ENCODE measurements at places on chromosomes 16 and 17.
A peak's percentile ranks its signal among the peaks of the same experiment; 100 is the strongest.

DNA sequence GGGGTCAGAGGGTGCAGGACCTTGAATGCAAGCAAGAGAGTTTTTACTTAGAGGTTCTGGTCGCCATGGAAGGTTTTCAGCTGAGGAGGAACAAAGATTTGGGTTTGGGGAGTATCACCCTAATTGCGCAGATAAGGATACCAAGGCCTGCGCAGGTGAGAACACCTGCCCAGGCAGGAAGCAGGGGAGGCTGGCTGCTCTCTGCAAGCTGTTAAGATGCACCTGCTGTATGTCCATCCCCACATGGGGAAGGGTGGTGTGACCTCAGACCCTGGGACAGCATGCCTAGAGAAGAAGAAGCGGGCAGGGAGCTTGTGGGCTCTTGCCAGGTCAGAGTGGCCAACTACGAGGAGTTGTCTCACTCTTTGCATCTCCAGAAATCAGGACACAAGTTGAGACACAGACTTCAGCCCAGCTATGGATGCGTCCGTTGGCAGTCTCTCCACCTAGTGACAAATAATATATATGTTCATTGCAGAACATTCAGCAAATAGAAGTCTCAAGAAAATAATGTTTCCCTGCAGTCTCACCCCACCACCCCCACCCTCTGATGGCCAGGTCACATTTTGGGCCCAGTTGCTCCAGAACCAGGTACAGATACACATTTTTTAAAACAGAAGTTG is 77.7 kb downstream of the SREBF1 start:
- no peak for DNase-seq

DNA sequence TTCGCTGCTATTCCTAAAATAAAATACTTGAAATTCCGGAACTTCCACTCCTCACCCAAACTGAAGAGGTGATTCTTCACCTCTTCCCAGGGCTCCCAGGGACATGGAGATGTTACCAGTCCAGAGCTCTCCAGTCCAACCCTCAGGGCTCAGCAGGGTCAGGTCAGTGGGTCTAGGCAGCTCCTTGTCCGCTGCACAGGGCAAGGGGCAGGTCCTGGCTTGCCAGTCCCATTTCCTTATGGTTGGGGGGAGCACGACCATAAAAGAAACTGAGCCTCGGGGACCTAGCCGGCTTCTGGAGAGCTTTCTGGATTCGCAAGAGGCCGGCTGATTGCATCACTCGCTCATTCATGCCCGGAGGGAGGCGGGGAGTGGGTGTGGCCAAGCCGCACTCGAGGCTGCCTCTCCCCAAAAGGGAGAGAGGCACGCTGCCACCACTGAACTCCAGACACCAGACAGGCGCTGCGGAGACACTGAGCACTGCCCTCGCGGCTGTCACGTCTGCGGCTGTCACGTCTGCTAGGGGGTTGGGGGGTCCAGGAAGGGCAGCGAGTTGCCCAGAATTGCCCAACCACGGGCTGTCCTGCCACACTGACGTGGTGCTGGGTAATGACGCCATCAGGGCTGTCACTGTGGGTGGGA is 15.8 kb downstream of the SLC7A5 start:
- peak; percentile 95 for DNase-seq

GRCh38 chr17:50141745-50142110 is 8.7 kb downstream of the PPP1R9B start:
- no peak for DNase-seq

- no peak for DNase-seq
Observed at GRCh38 chr16:75260851-75261589, 9.6 kb upstream of the BCAR1 start.

Data from EL (cell line).